ENCODE measurements at places on chromosomes 12 and 14.

GRCh38 chr14:102592763-102593060, 263 bp downstream of the RCOR1 start:
- DNase-seq: no peak

GRCh38 chr12:66679461-66680084, 697 bp upstream of the GRIP1 start:
- DNase-seq: no peak

DNA sequence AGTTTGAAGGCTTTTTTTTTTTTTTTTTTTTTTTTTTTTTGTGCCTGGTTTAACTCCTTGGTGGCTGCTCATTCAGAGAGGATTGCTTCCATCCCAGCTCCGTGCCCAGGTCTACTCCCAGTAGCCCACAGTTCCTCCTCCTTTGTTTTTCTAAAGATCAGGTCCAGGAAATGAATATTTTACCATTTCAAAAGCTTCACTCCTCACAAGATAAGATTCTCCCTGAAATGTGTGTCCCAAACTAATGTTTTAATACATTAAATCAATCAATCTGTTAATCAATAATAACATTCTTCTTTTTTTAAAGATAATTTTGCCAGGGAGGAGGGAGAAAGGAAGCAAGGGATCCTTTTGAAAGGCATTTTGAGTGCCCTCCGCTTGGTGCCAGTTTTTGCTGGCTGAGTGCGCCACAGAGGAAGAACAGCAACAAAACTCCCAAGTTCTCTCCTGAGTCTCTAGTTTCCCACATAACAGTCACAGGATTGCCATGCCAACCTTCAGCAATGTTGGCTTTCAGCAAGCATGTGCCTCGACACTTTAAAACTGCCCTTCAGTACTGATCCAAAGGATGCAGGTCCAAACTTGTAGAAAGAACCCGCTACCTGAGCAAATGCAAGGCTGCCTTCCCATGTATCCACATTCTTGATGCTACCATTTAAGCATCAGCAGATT, 99.2 kb downstream of the RMST start:
- DNase-seq: no peak

DNA sequence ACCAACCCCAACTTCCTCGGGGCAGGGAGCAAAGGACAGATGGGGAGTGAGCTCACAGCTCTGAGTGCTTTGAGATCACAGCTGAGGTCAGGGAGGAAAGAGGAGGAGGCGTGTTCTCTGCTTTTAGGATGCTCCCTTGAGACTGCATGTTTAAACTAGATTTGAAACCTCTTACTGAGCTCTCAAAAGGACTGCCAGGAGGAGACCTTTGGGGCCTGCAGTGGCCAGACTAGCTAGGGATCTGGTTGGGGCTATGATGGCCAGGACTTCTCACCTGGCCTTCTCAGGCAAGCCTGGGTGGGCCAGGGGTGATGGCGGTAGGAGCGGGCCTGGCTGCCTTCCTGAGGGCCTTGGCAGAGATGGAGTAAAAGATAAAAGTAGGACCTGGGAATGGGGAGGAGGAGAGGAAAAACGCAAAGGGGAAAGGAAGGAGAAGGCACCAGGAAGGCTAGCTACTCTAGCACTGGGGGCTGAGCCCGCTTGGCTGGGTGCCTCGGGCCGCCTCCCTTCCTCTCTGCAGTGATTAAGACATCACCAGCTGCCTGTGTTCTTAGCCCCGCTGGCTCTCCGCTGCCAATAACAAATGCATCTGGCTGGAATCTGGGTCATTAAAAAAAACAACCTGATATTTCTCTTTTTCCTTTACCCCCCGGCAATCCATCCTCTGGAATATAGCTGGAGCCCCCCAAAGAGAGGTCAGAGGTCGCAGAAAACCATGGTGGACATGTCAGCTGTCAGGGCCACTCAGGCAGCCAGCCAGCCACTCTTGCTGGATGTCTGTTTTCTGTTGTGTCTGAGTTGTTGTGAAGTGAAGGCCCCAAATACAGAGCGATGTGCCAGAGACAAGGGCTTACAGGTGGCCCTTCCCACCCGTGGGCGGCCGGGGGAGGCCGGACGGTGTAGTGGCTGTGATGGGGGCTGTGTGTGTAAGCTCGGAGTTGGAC, 141.3 kb downstream of the TSPAN9 start:
- no peak for DNase-seq

DNA sequence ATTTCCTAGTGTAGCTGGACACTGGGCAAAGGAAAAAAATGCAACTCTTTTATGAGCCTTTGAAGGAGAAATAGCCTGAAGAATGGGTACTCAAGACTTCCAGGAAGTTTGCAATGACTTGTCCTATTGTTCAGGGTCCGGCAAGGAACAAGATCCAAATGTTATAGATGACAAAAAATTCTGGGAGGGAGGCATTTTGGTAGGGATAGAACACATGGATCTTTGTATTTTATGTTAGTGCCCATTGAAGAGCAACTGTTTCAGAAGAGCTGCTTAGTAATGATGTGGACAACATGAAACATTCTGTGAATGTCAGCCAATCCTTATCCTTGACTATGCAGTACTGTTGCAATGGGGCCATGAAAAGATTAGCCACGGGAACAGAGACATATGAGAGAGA, 138.0 kb downstream of the MGAT4C start:
- no peak for DNase-seq

- DNase-seq: no peak
Observed at GRCh38 chr12:62769076-62769619, 165.8 kb downstream of the PPM1H start.

- no peak for DNase-seq
Observed at GRCh38 chr12:106157802-106158201, 19.0 kb upstream of the NUAK1 start.

DNA sequence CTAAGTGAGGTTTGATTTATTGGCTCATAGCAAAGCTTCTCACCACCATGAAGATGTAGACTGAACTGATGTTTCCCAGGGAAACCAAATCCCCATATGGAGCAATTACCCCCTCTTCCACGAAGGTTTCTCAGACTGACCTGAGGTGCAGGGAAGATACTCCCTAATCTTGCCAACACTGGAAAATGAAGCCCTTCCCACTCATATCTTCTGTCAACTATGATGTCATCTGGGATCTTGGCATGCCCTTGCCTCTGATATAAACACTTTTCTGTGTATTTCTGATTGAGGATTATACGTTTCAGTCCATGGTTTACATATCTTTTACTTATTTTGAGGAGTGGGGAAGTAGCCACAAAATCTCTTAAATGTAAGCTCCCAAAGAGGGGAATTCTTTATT, 14.1 kb upstream of the CISTR start:
- no peak for DNase-seq

- no peak for DNase-seq
Observed at GRCh38 chr14:26992403-26993115, 394.7 kb upstream of the NOVA1 start.

- DNase-seq: no peak
Observed at GRCh38 chr12:48968467-48968866, 3.1 kb downstream of the WNT10B start.

DNA sequence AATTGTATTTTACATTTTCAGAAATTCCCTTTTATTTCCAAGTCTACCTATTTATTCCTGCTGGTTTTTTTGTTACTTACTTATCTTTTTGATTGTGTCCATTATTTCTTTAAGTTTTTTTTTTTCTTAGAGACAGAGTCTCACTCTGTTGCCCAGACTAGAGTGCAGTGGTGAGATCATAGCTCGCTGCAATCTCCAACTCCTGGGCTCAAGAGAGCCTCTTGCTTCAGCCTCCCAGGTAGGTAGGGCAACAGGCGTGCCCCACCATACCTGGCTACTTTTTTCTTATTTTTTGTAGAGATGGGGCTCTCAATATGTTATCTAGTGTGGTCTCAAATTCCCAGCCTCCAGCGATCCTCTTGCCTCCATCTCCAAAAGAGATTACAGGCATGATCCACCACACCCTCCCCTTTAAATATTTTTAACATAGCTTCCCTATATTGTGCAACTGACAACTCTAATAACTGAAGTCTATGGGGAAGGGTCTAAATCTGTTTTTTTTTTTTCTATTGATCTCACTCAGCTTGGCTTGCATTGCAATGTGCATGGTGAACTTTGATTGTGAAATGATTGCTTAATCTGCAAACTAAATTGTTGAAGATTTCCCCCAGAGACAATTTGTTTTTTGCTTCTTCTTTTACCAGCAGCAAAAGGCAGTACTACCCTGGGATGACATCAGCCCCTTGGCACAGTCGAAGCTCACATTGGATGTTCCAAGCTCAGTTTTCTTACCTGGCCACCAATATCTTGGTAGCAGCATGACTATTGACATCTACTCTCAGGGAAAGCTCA, 25.7 kb upstream of the COCH start:
- no peak for DNase-seq

DNA sequence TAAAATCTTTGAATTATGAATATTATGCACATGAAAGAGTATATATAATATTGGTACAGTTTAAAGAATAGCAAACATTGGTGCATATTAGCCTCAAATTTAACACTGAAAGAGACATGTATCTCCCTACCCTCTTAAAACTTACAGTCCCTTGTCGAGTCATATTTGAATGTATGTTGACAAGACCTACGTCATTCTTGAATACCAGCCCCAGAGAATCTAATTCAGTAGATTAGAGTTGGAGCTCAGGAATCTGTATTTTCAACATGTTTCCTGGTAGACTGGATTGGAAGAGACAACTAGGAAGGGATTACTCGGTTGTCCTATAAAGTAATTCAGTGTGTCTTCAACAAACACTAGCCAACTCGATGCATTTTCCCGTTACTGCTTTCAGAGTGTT, 104.8 kb downstream of the PDE3A start:
- no peak for DNase-seq

DNA sequence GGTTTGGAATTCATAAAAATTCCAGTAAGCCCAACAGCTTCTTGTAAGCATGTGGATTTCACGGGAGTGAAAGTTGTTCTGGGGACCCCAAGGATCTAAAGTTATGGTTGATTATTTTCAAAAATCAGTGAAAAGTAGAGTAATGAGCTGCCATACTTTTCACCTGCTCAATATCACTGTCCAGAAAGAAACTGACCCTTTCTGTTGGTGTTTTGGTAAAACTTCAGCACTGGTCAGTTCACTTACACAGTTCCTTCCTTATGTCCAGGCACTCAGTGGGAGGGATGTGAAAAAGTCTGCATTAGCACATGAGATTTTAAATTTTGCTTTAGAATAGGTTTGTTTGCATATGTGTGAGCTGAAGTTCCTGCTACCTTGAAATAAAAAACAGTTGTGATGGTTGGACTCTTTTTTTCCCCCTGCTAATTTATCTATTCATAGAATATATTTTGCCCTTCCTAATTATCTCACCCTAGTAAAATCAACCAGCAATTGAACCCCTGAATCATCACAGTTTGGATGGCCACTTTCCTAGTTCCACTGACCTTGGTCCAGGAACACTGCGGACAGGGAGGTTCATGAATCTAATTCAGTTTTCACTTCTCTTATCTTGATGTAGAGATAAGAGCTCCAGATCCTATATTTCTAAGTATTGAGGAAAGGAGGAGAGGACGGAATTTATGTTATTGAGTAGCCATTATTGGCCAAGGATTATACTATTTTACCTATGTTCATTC, 25.8 kb downstream of the CFL2 start:
- DNase-seq: no peak

DNA sequence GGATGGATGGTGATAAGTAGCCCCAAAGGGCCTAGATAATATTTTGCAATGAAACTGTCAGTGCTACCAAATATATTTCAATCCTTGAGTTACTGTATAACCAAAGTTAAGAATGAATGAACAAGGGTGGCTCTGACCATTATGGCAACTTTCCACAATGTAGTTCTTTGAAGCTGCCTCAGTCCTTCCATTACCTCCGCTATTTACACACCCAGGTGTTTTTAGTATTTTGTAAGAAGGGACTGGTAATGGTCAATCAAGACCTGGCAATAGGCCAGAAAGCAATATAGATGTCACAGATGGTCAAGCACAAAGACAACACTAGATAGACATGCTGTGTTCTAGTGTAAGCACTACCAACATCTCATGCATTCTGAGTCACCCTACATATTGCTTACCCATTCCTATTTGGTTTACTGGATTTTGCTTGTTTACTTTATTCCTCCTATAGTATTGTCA, 16.3 kb downstream of the DUSP16 start:
- no peak for DNase-seq

GRCh38 chr14:92546347-92547053, 32.9 kb downstream of the RIN3 start:
- DNase-seq: no peak

- no peak for DNase-seq
Observed at GRCh38 chr12:114935658-114936057, 251.7 kb upstream of the TBX3 start.

DNA sequence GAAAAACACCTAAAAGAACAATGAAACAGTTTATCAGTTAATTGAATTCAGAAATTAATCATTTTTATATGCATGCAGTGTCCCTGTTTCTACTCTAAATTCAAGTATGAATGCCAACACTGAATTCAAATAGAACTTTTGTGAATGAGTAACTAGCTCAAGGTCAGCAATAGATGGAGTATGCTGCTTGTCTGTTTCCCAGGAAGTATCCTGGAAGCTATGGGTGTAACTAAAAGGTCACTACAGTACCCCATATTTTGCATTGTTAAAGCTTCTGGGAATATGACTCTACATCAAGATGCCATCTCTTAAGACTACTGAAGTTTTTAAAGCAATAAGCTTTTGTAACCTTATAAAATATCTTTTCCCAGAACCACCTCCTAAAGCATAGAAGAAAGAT, 681.4 kb upstream of the FBXO33 start:
- DNase-seq: no peak

- DNase-seq: no peak
Observed at GRCh38 chr12:28536088-28536487, 345.8 kb downstream of the CCDC91 start.

DNA sequence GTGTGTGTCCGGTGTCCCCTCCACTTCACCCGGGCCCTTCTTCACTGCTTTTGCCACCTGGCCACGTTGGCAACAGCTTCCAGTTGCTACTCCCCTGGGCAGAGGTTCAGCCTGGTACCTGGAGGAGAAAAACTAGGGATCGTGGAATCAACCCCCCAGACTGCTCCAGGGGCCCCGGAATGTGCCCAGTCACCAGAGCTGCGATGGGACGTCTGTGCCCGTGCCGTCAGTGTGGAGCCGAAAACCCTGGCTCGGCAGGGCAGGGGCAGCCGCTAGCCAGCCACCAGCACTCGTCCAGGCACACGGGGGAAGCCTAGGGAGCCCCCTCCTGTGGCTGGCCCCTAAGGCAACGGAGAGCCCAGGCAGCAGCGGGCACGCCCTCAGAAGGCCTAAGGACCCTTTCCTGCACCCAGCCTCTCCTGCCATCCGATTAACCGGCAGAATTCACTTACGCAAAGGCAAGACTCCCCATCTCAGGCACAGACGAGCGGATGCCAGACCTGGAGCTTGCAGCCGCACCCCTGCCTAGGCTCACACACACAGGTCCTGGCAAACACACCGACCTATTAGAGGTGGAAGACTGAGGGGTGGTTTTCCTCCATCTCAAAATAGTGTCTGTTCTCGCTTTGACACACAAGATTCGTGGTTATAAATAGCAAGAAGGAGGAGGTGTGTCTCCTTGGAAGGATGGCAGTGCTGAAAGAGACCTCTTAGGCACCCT, 62.6 kb downstream of the FBXL14 start:
- DNase-seq: no peak

- DNase-seq: no peak
Observed at GRCh38 chr14:76322594-76323220, 53.2 kb upstream of the ESRRB start.

- no peak for DNase-seq
Observed at GRCh38 chr14:24299255-24300191, at the start of the genes DHRS1 and NOP9. DHRS1 (minus strand) TSS chr14:24299780; CDS start chr14:24299106, 674 bp downstream. NOP9 (plus strand) TSS chr14:24299850; CDS start chr14:24299955, 105 bp downstream.
